Prostate gland (tissue), 2 donors: ENCODE measurements at places on chromosomes 11 and 22.

GRCh38 chr11:64800303-64801157, 2.5 kb downstream of the MAP4K2 start:
- DNase-seq, result no peak

GRCh38 chr22:43474161-43475101, 62.6 kb downstream of the MPPED1 start:
- DNase-seq, result no peak

DNA sequence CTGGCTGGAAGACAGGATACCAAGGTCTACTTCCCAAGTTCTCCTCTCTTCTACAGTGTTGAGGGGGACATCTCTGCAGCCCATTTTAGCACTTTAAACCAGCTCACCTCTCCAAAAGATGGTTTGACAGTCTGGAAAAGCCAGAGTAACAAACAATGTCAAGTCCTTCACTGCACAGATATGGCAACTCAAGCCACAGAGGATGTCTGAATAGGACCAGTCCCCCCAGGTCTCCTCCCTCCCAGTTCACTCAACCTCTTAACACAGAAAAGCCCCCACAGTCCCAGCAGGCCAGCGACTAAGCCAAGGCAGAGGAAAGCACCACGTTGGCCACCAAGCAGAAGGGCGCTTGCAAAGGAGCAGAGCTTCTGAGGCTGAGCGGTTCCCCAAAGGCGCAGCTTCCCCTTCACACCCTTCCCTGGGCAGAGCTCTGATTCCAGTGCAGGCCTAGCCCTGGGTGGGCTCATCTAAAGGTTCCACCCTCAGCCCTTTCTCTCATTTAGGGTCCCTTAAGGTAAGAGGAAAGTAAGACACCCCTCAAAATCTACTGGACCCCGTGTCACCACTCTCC, 62.7 kb downstream of the PAK1 start:
- no peak for DNase-seq

DNA sequence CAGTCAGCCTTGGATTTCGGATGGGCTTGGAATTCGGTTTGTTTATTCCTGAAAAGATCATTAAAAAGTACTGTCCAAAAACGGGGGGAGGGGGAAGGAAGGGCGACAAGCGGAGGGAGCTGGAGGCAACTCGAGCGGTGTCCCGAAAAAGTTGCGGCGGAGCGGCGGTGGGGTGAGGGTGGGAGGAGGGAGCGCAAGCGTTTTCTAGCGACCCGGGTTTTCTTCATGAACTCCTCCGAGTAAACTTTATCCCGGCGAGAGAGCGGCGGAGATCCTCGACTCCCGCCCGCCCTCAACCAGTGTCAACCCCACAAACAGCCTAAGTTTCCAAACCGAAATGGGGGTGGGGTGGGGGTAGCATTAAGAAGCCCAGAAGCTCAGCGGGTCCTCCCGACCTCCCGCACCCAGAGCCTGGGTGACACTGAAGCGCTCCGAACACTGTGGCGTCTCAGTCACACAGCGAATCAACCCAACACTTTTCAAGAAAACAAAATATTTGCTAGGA, 133.0 kb upstream of the C11orf58 start:
- no peak for DNase-seq

DNA sequence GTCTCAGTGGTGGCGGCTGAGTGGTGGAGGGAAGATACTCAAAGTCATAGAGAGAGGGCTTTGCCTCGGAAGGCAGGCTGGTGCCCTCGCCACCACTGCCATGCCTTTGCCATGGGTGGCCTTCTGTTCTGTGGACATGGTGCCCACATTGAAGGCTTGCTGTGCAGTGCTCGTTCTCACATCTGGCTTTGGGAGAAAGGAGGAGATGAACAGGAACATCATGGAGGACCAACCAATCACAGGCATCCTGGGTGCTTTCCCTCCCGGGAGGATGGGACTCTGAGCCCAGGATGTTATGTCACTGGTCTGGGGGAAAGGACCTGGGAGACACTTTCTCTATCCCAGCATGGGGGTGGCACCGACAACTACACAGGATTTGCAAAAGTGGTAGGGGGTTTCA, 82.3 kb upstream of the NARS2 start:
- no peak for DNase-seq

GRCh38 chr22:50018608-50019285, 6.2 kb upstream of the IL17REL start:
- DNase-seq, result no peak

DNA sequence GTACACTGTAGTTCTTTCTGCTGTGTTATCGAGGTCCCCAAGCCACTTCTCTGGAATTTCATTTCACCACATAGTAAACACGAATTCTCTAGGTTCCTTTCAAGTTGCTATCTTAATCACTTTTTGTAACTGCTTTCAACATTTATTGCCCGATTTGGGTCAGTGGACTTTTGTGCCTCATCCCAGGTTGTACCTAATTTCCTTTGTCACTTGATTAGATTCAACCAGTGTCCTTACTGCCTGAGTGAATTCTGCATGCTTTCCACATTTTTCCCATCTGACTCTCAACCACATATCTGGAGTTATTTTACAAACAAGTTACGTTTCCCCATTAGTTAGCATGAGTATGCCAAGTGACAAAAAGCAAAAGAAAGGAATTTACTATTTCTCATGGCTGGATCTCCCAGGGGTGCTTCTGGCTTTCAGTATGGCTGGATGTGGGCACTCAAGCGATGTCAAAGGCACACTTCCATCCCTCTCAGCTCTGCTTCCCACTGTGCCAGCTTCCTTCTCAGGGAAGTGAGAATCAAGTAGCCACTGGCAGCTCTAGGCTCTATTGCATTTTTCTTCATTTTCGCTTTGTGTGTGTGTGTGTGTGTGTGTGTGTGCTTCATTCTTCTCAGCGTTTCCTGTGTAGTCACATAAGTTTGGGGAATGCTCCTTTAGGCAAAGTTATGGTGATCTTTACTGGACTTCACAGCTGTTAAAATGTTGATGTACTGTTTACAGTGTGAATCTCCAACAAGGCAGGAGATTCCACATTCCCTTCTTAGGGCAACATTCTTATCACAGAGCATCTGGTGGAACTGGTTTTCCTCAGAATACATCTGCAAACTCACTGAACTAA, 128.9 kb downstream of the DBX1 start:
- DNase-seq, result peak; percentile 37

DNA sequence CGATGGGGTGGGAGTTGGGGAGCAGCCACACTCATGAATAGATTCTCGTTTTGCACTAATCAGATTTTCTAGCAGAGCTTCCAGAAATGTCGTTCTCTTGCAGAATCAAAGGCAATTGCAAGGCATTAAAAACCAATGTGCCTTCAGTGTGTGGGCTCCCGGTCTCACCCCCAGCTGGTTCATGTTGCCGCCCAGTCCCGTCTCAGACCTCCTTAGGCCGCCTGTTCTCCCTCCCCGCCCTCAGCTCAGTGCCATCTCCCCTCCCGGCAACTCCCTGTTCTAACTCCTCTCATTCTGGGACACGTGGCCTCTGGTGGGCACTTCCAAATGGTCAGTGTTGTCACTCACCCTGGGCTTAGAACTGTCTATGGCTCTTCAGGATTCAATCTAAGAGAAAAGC, 42.5 kb upstream of the SMIM38 start:
- no peak for DNase-seq

DNA sequence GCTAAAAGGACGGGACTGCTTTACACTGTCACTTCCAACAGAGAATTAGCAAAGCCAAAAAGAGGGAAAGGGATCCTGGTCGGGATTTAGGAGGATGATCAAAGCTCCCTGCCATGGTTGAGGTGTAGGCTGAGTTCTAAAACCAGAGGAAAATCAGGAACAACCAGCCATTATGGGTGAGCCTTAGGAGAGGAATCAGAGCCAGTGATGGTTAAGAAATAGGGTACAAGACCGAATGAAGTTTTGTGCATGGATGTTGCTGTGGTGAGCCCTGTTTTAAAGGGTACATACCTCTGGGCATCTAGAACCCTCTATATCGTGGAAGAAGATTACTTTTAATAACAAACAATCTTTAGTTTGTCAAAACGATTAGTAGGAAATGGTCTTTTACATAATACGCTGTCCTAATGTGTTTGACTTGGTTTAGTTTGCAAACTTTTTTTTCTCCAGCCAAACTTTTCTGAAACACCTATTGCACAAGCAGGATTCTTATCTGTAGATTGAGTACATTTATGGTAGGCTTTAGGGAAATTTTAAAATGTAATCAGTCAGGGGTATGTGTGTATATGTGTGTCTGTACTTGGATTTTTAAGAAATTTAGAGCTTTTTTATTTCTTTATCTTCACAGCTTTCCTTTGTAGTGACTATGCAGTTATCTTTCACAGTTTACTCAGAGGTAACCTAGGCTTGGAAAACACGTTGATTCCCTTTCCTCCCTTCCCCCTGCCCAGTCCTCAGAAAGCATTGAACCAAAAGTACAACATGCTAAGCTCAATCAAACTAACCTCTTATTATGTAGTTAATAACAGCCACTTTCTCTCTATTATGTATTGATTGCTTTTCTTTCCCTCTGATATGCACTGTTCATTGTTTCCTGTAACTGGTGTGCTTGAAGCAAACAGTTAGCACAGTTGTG, 26.8 kb downstream of the TRIM44 start:
- no peak for DNase-seq

DNA sequence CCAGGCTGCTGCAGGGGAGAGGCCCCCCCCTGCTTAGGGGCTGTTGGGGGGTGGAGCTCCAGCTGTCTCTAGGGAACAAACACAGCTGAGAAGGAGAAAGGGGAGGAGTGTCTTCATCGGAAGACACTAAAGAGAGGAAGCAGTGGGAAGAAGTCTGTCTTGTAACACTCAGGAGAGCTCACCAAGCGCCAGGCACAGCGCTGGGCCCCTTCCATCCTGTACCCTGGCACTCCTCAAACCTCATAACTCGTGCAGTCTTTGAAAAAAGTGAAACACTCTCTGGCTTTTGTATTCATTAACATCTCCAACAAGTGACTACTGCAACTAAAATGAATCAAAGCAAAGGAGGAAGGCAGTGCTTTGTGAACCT, 67.4 kb upstream of the PRDM11 start:
- no peak for DNase-seq

DNA sequence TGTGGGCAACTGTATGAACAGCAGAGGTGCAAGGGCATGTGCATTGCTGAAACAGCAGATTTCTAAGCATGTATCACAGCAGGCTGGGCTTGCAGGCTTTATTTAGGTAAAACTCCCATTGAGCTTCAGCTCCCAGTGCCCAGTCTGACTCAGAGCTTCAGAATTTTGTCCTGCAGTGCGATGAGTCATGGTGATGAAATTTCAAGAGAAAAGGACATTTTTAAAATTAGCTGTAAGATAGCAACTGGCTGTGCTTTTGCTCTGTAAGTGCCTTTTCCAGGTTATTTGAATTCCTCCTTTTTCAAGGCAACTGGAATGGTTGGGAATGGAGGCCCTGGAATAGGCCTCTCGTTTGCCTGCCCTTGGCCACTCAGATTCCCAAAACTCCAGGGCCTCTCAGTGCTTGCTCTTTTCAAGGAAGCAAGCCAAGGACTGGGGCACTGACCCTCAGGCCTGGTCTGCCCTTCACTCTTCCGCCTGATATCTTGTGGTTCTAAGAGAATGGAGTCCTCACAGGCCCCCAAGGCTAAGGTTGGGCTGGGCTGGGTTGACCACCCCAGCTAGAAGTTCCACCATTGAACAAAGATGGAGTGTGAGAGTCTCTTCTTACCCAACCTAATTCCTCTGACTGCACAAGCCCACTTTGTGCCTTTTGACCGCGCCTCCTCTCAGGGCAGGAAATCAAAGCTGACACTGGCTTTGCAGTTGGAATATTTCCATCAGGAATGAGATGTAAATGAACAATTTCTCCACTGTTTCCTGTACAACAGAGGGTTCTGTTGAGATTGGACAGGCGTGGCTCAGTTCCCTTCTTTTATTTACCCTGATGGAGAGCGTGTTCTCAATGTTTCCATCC, 59.5 kb upstream of the PRSS23 start:
- DNase-seq, result peak; percentile 46

DNA sequence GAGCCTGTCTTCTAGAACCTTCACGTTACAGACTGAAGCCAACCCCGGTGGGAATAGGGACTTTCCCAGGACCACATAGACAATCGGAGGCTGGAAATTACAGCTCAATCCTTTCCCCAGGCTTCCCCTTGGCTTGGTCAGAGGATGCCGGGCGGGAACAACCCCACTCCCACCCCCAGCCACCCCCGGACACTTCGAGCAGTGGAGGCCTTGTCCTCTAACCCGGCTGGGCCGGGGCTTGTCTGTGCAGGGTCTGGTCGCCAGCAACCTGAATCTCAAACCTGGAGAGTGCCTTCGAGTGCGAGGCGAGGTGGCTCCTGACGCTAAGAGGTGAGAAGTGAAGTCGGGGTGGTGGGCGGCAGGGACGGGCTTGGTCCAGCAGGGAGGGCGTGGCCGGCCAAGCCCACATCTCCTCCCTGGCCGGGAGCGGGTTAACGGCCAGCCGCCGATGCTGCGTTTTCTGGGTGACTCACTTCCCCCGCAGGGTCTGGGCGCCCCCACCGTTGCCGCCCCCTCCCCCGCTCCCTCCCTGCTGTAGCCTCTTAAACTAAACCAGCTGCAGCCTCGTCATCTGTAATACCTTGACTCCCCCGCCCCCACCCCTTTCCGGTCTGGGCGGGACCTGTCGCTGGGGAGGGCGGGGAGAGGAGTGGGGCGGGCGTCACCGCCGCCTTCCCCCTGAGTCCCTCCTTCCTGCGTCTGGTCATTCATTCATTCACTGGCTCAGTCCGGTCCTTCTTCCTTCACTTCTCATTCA, 1.5 kb downstream of the LGALS1 start:
- peak; percentile 76 for DNase-seq

DNA sequence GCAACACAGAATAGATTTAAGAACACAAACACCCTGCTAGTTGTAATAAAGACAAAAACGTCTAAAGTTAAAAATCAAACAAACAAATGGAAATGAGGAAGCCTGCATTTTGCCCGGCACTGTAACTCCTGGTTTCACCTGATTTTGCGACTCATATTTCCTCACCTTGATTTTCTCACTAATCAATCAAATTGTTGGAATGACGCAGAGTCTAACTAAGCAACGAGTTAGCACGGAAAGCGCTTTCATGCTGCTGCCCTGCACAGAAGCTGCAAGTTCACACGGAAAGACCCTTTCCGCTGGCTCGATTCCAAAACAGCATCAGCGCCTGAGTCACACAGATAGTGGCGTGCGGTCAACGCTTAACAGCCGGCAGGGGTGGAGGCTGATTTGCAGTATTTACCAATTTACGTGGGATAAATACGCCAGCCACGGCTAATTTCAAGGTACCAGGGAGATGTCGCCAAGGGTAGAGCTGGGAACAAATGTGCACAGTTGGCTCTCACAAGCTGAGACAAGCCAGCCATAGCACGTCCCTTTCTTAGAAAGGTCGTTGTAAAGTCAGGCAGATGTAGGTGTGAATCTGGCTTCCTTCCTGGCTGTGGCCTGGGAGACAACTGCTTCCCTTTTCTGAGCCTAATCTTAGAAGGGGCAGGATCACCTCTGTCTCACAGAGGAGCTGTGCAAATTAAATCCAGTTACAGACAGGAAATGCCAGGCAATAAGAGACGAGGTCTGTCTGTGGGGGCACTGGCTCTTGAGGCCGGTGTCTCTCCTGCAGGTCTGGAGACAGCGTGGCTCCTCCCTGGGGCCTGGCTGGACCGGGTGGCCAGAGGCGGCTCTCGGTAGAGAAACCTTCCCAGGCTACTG, 76.9 kb upstream of the TTLL12 start:
- peak; percentile 22 for DNase-seq

DNA sequence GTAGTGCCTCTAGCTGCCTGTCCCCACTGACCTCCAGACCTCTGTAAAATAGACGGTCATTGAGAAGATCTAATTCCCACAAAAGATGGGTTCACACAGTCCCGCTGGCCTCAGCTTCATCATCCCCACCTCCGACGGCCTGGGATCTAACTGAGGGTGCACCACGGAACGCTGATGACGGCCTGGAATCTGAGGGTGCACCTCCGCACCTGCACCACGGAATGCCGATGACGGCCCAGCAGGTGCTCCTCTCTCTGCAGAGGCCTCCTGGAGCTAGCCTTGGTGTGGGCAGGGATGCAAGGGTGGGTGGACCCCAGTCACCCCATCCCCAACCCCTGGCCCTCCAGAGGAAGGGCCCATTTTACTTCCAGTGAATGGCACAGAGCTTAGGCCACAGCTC, 77.3 kb downstream of the PHF21B start:
- no peak for DNase-seq
